Neuronal stem cell (in vitro differentiated cells): ENCODE measurements at places on chromosomes 2 and 18.

DNA sequence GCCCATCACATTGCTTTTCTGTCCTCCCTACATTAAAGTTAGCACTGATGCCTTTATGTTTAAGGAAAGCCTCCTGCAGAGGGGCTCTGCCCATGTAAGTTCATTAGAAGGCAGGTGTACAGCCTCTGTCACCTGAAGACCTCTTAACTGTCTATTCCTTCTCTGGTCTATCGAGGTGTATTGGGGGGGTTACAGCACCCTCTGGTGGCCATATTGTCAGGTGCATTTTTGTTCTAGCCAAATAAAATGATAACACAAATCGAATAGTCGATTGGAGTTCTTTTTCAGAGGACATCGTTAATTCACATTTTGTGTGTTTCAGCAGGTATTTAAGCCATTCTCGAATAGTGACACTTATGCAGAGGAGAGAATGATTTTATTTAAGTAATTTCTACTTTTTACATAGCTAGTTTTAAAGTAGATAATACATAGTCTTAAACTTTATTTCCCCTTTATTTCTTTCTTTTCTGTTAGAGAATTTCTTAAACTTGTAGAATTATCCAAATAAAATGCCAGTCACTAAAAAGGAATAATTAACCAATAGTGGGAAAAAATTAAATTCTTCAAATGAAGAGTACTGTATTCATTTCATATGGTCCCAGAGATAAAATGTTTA lies 136.8 kb downstream of the NEDD4L start:
- DNase-seq = peak; percentile 61

DNA sequence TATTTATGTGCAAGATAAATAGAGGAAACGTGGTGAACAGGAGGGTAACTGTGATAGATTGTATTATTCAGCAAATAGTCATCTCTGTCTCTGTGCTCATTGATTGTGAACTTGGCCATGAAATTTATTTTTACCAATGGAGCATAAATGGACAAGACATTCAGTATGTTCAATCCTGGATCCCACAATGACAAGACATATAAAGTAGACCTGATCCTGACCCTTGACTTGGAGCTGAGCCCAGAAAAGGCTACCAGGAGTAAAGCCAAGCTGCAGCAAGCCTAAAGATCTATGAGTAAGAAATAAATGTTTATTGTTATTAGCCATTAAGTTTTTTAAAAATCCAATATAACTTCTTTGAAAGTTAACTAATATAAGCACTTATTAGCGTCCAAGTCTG lies 531.2 kb downstream of the PIK3C3 start:
- no peak for DNase-seq

DNA sequence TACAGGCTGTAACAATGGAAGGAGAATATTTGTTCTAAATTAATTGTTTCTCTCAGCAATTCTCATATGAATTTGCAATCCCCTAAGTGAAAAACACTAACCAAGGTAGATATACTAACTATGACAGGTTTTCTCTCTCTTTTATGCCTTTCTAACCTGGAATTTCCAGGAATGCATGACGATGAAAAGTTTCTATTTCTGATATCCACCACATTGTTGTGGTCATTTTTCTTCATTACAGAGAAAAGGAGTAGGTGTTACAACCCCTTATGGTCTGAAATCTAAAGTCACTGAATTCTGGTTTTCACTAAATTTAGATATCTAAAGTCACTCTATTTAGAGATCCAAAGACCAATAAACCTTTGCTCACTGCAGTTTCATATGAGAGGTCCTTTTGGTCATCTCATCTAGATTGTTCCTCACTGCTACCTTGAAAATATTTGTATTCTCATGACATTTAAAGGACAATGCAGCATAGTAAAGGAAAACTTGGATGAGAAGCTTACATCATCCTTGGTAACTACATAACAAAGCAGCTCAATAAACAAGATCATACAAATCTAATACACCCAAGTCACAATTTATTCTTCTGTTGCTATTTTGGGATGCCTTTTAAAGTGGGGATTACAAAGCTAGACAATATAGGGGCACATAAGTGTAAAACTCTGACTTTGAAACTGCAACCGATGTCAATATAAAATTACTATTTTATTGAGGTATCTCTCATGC lies 85.8 kb downstream of the TCF4 start:
- no peak for DNase-seq

GRCh38 chr18:10745971-10746370 lies 220.1 kb downstream of the NAPG start:
- no peak for DNase-seq

DNA sequence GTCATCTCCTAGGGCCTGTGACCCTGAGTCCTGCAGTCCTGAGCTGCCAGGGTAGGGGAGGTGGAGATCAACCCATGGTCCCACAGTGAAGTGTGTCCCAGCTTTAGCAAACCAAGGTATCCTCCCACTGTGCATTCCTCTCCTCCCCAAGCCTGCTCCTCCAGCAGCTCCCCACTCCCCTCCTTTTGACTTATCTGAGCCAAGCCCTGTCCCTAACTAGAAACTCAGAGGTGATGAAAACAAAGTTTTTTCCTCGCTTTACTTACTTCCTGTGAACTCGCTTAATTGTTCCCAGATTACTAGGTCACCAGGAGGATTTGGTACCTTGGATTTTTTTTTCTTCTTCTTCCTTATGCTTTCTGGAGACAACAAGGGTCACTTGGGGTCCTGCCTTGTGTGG lies 80.8 kb downstream of the EHD3 start:
- no peak for DNase-seq
